H9 (cell line): ENCODE measurements at places on chromosomes 1 and 21. TPM values are rescaled to one million over a fixed set of nuclear protein-coding genes. Genes with fewer than 3 reads are reported as not detected.

The FAM76A gene
- total RNA-seq, result 10.6 and 12.3 TPM in 2 replicates

DNA sequence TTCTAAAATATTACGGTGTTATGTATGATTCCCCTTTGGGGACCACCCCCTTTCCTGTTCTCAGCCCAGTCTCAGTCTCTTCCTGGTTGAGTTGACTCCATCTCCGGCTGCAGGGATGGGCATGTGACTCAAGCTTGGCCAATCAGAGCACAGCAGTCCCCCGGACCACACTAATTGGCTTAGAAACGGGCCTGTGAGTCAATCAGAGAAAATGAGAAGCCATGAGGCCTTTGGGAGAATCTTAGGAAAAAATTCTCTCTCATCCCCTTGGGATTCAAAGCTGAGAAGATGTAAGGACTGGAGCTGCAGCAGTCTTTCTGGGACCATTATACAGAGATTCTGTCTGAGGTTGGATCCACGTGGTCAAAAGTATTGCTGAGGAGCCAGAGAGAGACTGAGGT lies 10.7 kb upstream of the FHAD1 start:
- peaks cover 5% of the 10 kb centered on the region; the same call in 1 of the 2 replicates for H3K4me1 ChIP-seq
- DNase-seq, result no peak
- H3K4me3 ChIP-seq, result no peak overlapping the region

DNA sequence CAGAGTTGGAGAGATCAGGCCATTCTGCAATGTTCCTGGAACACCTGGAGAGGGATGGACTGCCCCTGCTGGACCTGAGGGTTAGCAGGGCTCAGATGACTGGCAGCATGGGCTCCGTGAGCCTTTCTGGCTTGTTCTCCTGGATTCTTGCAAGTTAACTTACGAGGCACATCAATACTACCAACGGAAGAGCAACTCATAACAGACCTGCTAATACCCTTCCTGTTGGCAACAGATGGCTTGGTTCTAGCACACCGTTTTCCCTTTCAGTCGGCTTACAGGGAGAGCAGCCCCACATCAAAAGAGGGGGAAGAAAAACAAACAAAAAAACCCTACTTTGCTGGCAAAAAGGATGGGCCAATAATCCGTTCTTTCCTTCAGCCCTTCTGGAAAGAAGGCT lies 47.9 kb downstream of the SLC66A1 start:
- H3K36me3 ChIP-seq, result peaks cover 26% of the 10 kb centered on the region
- H3K4me3 ChIP-seq, result no peak overlapping the region
- no peak for DNase-seq
- H3K27me3 ChIP-seq, result no peaks in the 10 kb centered on the region
- no peak overlapping the region for H3K27ac ChIP-seq
- no peaks in the 10 kb centered on the region for H3K4me1 ChIP-seq

- H3K36me3 ChIP-seq, result peaks cover 7% of the 10 kb centered on the region
- H3K27me3 ChIP-seq, result no peaks in the 10 kb centered on the region
- DNase-seq, result no peak
- H3K27ac ChIP-seq, result no peak overlapping the region
Measured at GRCh38 chr1:9093581-9093980, 24.1 kb upstream of the SLC2A5 start.

The LCK gene
- 37.0 and 37.6 TPM in 2 replicates for total RNA-seq

- H3K36me3 ChIP-seq, result no peaks in the 10 kb centered on the region
- H3K27ac ChIP-seq, result no peak overlapping the region
- no peaks in the 10 kb centered on the region for H3K4me1 ChIP-seq
Measured at GRCh38 chr1:177124577-177125278, 39.8 kb downstream of the ASTN1 start.

- no peak for DNase-seq
- no peaks in the 10 kb centered on the region for H3K36me3 ChIP-seq
- no peak overlapping the region for H3K27ac ChIP-seq
- no peak overlapping the region for H3K4me3 ChIP-seq
- H3K4me1 ChIP-seq, result no peaks in the 10 kb centered on the region
Measured at GRCh38 chr1:231125972-231126580, 35.8 kb upstream of the TRIM67 start.

GRCh38 chr1:32454726-32455125 lies 10.1 kb upstream of the ZBTB8B start:
- DNase-seq, result no peak
- no peak overlapping the region for H3K4me3 ChIP-seq
- H3K27me3 ChIP-seq, result no peaks in the 10 kb centered on the region; the same call in 1 of the 2 replicates
- H3K36me3 ChIP-seq, result peaks cover 15% of the 10 kb centered on the region
- H3K27ac ChIP-seq, result no peak overlapping the region
- no peaks in the 10 kb centered on the region for H3K4me1 ChIP-seq

DNA sequence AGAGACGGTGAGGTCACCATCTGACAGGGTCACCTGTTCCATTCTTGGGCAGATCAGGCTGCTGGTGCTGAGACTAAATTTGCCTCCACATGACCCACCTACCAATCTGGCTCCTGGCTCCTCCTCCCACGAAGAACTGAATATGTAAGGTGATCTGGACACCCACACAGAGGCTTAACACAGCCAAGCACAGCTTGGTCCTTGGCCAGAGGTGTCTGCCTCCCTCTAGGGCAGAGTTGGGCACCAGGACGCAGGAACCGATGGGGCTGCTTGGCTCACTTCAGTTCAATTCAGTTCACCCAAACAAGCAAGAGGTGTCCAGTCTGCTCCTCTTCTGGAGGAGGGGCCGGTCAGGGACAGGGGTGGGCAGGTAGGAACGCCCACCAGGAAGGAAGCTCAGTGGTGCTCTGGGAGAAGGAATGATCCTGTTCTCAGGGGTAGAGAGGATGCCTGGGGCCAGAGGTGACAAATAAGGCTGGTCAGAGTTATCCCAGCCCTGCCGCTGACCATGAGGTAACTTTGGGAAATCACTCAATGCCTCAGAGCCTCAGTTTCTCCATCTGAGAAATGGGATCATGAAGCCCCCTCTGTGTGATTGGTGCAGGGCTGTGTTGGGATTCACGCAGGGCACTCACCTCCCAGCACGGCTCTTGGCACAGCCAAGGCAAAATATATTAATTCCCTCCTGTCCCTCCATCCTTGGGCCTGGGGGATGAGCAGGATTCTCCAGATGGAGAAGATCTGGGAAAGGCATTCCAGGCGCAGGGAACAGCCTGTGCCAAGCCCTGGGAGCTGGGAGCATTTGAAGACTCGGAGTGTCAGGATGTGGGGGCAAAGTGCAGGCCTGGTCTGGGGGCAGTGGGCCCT lies 284.5 kb downstream of the PTPRU start:
- no peaks in the 10 kb centered on the region for H3K27me3 ChIP-seq
- H3K4me3 ChIP-seq, result no peak overlapping the region
- H3K27ac ChIP-seq, result no peak overlapping the region
- no peaks in the 10 kb centered on the region for H3K36me3 ChIP-seq

The LCE6A gene
- not detected in 2 replicates for total RNA-seq

DNA sequence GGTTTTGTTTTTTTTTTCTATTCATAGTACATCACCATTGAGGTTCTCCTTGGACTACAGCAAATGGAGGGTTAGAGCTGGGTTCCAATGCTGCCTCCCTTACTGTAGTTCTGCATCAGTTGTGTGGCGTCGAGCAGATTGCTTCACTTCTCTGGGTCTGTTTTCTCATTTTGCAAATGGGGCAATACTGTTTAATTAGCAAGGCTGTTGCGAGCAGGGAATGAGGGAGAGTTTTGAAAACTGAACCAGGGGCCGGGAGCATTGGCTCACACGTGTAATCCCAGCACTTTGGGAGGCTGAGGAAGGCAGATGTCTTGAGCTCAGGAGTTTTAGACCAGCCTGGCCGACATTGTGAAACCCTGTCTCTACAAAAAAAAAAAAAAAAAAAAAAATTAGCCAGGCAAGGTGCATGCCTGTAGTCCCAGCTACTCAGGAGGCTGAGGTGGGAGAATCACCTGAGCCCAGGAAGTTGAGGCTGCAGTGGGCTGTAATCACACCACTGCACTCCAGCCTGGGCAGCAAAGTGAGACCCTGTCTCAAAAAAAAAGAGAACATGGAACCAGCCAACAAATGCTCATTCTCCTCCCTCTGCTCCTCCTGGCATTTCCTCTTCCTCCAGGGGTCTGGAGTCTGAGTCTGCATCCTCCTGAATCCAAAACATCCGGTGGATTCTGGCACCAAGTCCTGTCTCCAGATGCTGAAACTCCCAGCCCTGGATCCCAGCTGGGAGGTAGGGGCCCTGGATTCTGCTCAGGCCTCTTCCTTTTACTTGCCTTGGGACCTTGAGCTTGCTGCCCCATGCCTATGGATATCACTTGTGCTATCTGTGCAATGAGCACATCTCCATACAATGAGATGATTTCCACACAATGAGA lies 3.7 kb upstream of the PLOD1 start:
- no peak overlapping the region for H3K4me3 ChIP-seq
- H3K36me3 ChIP-seq, result no peaks in the 10 kb centered on the region
- H3K4me1 ChIP-seq, result no peaks in the 10 kb centered on the region; the same call in 1 of the 2 replicates
- no peak overlapping the region for H3K27ac ChIP-seq

GRCh38 chr1:99503276-99503747 lies 142.6 kb upstream of the PALMD start:
- no peak overlapping the region for H3K27ac ChIP-seq
- no peaks in the 10 kb centered on the region for H3K4me1 ChIP-seq
- no peak for DNase-seq
- peaks cover 10% of the 10 kb centered on the region for H3K36me3 ChIP-seq
- no peaks in the 10 kb centered on the region for H3K27me3 ChIP-seq
- H3K4me3 ChIP-seq, result no peak overlapping the region

The BRDT gene
- total RNA-seq, result 0.15 TPM in 2 replicates

The DMBX1 gene
- 2.3 and 2.5 TPM in 2 replicates for total RNA-seq

The C1orf116 gene
- 0.48 and 0.55 TPM in 2 replicates for total RNA-seq

The EPHA8 gene
- total RNA-seq, result 3.4 and 3.6 TPM in 2 replicates

GRCh38 chr1:192489748-192490147 lies 85.8 kb upstream of the RGS1 start:
- no peaks in the 10 kb centered on the region for H3K4me1 ChIP-seq
- no peak overlapping the region for H3K4me3 ChIP-seq
- H3K36me3 ChIP-seq, result no peaks in the 10 kb centered on the region
- H3K27ac ChIP-seq, result no peak overlapping the region

The MYBPH gene
- not detected in 2 replicates for total RNA-seq

The SHC1 gene
- 168 and 173 TPM in 2 replicates for total RNA-seq
